H4 (cell line): ENCODE measurements at places on chromosomes 1 and 21.

GRCh38 chr1:212315907-212316306 is 30.7 kb downstream of the PPP2R5A start:
- peak; percentile 28 for DNase-seq

- peak; percentile 92 for DNase-seq
These were observed 1.1 kb upstream of the TTC39A start for GRCh38 chr1:51331206-51332100.

- DNase-seq: no peak
These were observed 14.5 kb upstream of the AXDND1 start for GRCh38 chr1:179351281-179351680.

GRCh38 chr1:206456577-206457370 is 13.5 kb upstream of the IKBKE start:
- DNase-seq: no peak

- no peak for DNase-seq
These were observed 6.4 kb downstream of the FNDC7 start for GRCh38 chr1:108718927-108719655.

DNA sequence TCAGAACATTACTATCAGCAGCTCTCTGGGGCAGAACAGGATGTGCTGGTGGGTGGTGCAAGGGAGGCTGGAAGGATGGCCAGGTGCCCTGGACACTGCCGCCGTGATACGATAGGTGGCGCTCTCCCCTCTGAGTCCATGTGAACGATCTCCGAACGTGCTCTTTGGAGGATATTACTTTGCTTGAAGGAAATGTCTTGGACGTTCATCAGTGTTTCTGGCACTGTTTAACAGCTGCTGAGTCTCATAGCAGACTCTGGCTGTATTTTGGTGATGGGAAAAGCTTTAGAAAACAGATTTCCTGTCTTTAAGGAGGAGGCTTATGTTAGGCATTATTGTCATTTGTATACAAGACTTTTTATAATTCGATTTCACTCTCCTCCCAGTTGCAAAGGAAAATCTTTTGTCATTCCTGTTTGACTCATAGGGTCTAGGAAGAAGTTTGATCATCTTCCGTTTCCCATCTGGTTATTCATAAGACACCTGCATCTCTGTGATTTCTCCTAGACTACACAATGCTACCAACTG is 386.2 kb upstream of the ADGRL2 start:
- no peak for DNase-seq

DNA sequence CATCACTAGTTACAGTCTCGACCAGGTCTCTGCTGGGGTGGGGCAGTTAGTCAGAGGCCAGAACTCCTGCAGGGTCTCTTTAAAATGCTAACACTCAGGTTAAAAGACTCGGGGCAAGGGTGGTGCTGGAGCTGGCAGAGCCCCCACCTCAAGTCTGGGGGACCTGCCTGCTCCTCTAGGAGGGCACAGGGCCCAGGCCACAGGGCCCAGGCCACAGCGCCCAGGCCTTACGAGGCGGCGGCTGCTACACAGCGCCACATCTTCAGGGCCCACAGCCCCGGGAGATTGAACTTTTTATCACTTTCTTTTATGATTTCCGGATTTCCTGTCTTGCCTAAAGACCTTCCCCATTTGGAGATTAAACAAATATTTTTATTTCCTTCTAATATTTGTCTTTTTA is 10.4 kb downstream of the MPZ start:
- no peak for DNase-seq

- no peak for DNase-seq
These were observed 612.8 kb downstream of the LMO4 start for GRCh38 chr1:87941337-87941946.

- DNase-seq: no peak
These were observed 17.3 kb upstream of the PKNOX1 start for GRCh38 chr21:42956824-42957630.

GRCh38 chr1:218614031-218614430 is 268.9 kb downstream of the TGFB2 start:
- no peak for DNase-seq

GRCh38 chr1:247332623-247333361 is 1.1 kb upstream of the ZNF496 start:
- no peak for DNase-seq

GRCh38 chr1:6272452-6272851 is 11.6 kb upstream of the GPR153 start:
- no peak for DNase-seq

- peak; percentile 89 for DNase-seq
These were observed 472.7 kb downstream of the PTPRU start for GRCh38 chr1:29708796-29709703.

DNA sequence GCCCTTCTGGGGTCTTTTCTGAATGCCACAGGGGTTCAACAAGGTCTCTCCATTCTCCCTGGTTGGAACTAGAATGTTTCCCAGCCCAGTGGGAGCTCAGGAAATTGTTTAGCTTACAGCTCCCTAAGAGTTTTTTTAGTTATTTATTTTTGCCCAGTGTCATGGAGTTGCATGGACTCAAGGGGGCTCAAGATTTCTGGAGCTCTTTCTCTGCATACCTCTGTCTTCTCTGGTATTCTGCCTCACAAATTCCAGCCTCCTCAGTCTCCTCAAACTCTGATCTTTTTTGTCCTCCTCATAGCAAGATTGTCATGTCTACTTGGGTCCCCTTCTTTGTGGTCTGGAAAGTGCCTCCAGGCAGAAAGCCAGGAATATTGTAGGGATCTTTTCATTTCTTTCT is 15.9 kb upstream of the PPP2R5A start:
- no peak for DNase-seq

DNA sequence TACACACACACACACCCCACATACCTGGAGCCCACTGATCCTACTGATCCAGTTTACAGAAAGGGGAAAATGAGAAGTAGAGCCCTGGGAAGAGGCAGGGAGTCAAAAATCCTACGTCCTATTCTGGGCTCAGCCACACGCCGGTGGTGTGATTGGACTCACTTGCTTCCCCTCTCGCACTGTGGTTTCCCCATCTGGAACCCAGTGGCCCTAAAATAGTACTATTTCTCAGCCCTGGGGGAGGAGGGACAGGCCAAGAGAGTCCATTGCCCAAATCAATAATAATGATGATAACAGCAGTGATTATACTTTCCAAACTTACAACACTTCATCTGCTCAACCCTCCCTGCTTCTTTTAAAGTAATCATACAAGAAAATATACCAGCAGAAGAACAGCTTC is 2.9 kb upstream of the PIGR start:
- DNase-seq: no peak

DNA sequence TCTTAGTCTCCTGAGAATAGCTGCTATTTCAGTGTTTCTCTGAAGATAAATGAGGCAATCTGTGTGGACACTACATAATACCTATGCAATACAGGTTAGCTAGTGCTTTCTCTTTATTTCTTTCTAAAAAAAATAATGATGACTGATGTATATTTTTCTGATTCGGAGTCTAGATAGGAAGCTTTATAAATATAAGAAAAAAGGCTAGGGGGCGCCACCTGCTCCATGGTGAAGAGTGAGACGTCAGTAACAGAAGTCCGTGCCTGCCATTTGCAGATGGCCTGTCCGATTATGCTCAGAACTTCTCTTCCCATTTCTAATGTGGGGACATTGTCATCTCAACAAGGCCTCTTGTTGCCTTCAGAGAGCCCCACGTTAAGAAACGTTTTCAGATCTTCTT is 26.4 kb downstream of the QSOX1 start:
- no peak for DNase-seq

DNA sequence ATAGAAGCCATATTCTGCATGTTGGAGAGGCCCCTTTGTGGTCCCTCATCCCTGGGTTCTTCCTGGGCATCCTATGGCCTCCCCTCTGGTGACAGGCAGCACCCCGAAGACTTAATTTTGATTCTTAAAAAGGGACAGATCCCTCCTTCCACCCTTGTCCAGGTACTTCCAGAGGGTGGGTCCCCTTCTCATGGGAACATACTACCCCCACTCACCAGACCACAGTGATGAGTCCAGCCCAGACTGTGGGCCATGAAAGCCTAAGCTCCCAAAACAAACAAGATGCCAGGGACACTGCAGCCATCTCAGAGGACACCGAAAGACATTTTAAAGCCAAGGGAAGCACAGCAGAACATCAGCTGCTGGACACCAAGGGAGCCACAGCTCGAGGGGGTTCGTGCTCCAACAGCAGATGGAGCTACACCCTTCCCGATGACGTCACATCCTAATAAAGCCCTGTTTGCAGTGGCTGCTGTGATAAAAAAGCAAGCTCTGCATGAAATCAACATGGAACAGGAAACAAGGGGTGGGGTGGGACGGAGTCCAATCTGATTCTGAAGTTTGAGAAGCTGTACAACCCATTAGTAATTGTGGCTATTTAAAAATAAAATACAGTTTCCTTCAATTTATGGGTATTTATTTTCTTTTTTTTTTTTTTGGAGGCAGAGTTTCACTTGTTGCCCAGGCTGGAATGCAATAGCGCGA is 32.4 kb downstream of the GNB1 start:
- peak; percentile 85 for DNase-seq

DNA sequence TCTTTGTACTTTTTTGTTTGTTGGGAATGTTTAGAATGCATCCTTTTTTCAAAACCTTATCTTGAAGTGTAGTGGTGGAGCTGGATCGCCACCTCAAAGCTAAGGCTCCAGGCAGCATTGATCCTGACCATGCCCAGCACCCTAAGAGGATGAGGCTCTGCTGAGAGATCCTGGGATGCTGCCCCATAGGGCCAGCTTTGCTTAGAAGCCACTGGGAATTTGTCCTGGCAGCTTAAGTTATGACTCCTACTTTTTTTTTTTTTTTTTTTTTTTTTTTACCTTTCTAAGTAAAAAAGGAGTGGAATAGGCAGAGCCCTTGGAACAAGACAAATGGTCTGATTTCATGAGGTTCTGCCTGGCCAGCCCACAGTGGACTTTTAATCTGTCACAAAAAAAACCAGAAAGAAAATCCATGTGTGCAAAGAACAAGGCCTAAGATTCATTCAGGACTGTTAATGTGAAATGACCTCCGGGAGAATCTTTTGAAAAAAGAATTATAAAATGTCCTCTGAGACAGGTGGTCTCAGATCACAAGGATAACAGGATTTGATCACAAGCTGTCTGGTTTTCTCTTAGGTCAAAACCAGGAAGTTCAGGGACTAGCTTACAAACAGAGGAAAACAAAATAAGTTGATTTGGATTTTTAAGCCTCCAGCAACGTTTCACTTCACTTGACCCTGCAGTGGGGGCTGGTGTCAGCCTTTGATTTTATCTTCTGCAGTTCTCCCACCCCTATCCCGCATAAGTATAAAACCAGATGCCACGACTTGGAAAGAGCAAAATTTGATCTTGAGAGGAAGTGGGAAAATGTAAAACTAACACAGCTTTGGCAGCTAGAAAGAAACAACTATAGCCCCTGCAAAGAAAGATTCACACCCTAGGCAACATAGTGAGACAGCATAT is 25.9 kb upstream of the RAP1A start:
- no peak for DNase-seq

- no peak for DNase-seq
These were observed 36.6 kb upstream of the HSD3B1 start for GRCh38 chr1:119470377-119470776.

- DNase-seq: no peak
These were observed 263.4 kb downstream of the PLA2G4A start for GRCh38 chr1:187092104-187092503.

- DNase-seq: no peak
These were observed 17.6 kb upstream of the AJAP1 start for GRCh38 chr1:4636644-4637380.

- DNase-seq: no peak
These were observed 11.1 kb downstream of the ADGRL2 start for GRCh38 chr1:81811757-81812371.

DNA sequence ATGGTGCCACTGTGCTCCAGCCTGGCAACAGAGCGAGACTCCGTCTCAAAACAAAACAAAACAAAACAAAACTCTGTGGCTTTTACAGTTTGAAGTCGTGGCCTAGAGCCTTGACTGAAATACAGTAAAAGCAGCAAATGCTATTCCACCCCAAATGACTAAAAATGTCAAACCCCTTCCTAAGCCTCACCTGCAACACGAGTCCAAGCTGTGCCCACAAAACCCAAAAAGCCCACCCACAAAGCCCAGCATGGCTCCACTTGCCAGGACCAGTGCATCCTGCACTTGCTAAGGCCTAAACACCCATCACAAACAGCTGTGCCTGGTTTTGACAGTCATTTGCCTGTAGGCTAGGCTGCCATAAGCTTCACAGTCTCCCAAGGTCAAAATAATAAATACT is 21.3 kb downstream of the VAV3 start:
- DNase-seq: no peak

GRCh38 chr1:226571893-226572292 is 23.3 kb downstream of the STUM start:
- DNase-seq: no peak

DNA sequence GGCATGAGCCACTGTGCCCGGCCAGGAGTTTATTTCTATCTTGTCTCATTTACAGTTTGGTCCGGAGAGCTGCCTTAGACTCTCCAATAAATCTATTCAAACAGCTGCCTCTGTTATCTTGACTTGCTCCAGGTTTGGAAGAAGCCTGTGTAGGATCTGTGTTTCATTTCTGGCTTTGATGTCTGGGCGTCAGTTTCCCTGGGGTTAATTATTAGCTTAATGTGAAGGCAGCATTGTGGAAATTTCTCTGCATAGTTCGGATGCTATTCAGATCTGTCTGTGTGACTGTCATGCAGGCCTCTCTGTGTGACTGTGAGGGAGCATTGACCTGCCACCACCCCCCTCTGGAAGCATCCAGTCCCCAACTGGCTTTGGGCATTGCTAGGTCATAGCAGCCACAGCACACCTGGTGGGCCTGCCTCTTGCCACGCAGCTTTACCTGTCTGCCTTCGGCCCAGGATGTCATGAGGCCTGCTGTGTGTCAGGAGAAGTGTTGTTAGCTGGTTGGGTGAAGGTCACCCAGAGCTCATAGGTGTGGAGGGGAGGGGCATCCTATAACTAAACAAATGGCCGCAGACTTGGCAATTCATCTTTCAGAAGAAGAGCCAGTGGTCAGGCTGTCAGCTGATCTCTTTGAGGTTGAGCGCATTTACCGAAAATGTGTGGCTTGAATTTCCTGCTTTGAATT is 9.8 kb downstream of the IFNGR2 start:
- DNase-seq: no peak

GRCh38 chr21:26881504-26882228 is 36.5 kb upstream of the ADAMTS1 start:
- peak; percentile 25 for DNase-seq

DNA sequence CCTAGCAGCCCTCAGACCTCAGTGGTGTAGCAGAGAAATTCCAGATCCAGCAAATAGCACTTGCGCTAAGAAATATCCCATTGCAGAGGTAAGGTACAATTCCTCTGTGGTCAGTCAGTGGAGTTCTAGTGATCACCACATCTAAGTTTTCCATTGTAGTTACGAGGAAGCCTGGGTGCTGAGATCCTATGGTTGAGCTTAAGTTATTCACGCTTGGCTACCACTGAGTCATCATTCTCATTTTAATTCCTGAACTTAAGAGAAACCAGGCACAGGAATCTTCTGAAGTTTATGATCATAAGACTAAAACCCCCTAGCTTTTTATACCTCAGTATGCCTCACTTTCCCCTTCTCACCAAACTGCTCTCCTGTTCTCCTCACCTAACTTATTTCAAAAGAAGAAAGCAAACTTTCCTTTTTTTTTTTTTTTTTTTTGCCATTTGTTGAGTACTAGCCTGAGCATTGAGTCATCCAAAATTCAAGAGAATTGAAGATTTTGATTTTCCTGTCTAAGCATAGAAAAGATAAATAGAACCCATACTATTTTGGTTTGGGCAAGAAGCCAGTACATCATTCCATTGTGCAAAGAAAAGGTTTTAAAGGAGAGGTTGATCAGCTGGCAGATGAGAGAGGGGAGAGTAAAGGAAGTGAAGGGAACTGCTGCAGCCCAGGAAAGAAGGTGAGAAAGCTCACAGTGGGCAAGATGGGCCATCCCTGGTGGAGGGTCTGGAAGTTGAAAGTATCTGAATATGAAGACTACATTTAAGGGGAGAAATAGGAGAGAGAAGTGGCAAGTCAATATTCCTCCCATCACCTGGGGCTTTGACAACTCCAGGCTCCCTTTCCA is 39.9 kb downstream of the SERBP1 start:
- no peak for DNase-seq
